Activated T-cell treated with anti-CD3 and anti-CD28 coated beads, Interleukin-2, amount 50 U/mL, for 4 hours (primary cell): ENCODE measurements at places on chromosomes 3 and 15. TPM values are rescaled to one million over a fixed set of nuclear protein-coding genes. Genes with fewer than 3 reads are reported as not detected.

- no peak for DNase-seq
Measured at GRCh38 chr3:73708956-73709355, 84.2 kb upstream of the PDZRN3 start.

GRCh38 chr15:98523912-98524662, 124.3 kb upstream of the IGF1R start:
- DNase-seq: no peak

IGDCC3 gene
- not detected for total RNA-seq

- no peak for DNase-seq
Measured at GRCh38 chr3:183958775-183959174, 58.9 kb downstream of the ABCC5 start.

- DNase-seq: no peak
Measured at GRCh38 chr15:76073554-76073953, 13.8 kb downstream of the TMEM266 start.

DNA sequence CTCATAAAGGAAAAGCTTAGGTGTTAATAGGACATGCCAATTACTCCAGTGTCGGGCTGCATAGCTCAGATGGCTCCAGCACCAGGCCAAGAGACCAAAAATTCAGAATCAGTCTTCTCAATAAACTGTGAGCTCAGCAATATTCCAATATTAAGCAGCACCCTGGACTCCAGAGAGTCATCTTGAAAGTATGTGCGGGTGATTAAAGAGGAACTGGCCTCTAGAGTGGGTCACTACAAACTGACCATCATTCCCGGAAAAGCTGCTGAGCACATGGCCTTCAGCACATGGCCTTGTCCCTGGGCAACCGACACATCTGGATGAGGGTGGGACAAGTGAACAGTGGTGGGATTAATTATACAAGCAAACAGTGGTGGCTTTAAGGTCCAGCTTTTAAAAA, 59.0 kb downstream of the MAGI1 start:
- DNase-seq: no peak

HACD3 gene
- total RNA-seq: 45.9 TPM

COPG1 gene
- 163 TPM for total RNA-seq

DNA sequence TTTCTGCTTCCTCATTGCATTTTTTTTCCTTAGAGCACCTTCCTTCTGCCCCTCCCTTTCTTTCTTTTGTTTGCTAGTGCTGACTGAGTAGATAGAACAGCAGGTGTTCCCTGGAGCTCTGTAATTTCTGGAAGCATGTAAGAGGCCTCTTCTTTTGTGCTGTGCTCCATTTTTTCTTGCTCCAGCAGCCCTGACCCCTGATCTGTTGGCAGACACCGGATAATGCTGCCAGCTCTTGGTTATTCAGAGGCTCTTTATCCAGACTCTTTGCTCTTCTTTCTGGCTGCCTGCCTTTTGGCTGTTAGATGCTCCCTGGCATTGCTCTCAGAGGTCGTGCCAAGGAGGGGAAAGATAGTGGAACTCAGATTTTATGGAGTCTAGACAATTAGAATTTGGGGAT, 104.4 kb upstream of the RBMS3 start:
- no peak for DNase-seq

- DNase-seq: no peak
Measured at GRCh38 chr3:130404401-130404800, 58.9 kb downstream of the COL6A5 start.

DNA sequence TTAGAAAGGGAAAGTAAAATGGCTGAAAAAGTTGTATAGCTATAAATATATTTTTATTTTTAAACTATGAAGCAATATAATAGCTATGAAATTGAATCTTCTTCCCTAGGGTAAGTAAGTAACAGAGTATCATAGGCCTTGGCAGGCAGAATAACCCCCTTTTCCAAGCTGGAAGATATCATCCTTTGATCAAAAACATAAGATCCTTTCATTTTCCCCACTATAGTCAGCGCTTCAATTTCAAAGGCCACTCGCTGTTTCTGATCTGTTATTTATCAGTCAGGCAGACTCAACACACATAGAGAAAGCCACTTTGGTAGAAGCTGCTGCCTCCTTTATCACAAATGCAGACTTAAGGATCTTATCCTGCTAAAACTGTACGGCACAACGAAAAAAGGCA, 74.0 kb upstream of the UBE2E2 start:
- DNase-seq: no peak

DAZL gene
- 0.08 TPM for total RNA-seq

RARRES1 gene
- not detected for total RNA-seq

- no peak for DNase-seq
Measured at GRCh38 chr3:171373711-171374110, 86.5 kb downstream of the TNIK start.

GRCh38 chr15:78448441-78449219, 10.6 kb downstream of the IREB2 start:
- DNase-seq: no peak

DNA sequence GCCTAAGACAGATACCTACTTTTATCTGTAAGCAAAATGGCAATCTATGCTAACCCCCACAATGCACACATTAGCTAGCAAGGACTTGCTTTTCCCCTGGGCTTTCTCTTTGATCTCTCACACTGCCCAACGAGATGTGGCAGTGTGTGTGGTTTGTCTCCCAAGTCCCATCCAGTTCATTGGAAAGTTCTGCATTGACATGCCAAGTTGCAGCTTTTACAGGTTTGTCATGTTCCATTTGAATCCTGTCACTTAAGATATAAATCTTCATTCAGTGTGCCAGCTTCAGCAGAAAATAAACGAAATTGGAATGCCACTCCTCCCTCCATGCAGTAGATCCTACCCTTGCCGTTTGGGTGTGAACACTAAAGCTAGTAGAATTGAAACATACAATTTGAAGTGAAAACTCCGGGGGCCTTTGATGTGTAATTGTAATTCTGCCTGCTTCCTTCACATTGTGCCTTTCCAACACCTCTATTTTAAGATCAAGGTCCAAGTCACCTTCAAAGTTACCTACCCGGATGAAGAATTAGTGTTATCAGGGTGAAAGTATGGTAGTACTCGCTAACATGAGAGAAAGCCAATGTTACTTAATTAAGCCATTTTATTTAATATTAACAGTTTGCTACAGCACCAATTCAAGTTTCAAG, 130.9 kb upstream of the BHLHE40 start:
- DNase-seq: no peak

- DNase-seq: no peak
Measured at GRCh38 chr3:160806094-160806493, 50.1 kb downstream of the PPM1L start.

GXYLT2 gene
- not detected for total RNA-seq

DNA sequence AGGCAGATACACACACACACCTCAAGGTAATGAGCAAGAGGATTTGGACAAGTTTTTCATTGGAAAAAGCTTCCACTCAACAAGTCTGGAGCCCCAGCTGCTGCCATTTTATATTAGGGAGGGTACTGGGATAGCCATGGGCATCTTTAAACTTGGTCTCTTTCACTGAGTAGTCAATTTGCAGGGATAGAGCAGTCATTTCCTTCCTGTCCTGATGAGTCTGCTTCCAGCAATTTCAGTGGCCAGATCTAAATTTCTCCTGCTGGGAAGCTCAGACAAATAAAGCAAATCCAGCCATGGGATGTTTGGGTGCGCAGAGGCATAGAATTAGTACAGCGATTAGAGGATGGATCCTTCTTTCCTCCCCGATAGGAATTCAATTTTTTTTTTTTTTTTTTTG, 874 bp upstream of the ERC2 start:
- DNase-seq: no peak

DNA sequence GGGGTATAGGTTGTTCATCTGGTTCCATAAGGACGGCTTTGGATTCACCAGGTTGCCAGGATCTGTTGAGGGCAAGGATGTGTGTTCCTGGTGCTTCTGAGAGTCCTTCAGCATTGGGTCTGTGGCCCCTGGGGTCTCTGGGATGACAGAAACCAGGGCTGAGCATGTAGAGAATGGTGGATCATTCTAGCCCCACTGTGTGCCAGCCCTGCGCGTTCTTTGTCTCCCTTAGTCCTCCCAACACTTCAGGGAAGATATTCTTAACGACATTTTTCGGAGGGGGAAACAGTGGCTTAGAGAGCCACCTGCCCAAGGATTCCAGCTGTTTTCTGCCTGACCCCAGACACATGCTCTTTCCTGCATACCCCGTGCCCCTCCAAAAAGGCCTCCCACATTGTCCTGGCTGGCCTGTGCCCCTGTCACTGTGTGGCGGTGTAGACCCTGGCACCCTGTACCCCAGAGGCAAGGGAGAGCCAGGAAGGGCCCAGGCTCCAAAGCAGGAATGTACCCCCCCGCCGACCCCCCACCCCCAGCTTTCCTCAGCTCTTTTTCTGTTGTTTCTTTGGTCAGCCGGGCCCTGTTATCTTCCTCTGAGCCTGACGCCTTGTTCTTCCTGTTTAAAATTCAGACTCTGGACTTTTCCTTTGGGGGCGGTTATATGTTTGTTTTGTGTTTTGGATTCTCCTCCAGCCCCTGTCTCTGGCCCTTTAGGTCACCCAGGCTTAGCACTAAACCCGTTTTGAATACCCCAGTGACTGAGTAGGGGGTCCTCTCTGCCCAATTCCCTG, 57.8 kb upstream of the SMAD6 start:
- no peak for DNase-seq

DNA sequence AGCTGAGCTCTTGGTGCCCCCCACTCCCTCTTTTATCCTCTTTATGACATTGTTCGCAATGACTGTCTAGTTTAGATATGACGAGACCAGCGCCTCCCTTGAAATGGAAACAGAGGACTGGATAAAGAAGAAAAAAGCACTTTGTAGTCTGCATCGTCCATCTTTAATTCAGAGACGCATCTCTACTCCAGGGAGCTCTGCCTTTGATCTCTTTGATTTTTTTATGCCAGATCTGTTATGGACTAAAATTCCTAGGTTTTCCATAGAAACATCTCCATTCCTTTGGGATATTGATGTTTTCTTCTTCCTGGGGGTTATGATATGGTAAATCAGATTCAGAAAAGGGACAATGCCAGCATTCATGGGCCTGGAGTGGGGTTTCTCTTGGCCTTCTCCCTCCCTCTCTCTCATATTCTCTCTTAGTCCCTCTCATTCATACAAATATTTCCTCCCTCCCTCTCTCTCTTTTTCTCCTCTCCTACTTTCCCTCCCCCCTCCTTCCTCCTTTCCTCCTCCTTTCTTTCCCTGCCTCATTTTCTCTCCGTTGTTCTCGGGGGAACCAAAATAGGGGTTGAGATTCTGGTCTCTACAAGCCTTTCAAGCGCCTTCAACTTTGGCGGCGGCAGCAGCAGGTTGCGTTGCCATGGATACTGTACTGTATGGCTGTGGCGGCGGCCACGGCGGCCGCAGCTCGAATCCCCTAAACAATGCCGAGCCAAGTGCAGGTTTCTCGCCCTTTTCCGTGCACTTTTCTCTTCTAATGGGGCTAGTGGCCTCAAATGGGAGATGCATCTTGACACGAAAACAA, 45.5 kb downstream of the ZIC4 start:
- DNase-seq: no peak

- DNase-seq: no peak
Measured at GRCh38 chr3:105800320-105800719, 68.5 kb downstream of the CBLB start.

- DNase-seq: no peak
Measured at GRCh38 chr3:57659806-57660439, 33.0 kb downstream of the DENND6A start.

NSMCE3 gene
- total RNA-seq: 9.7 TPM

HACD2 gene
- 20.6 TPM for total RNA-seq

GRCh38 chr15:52709187-52709981, 30.2 kb upstream of the ATOSA start:
- DNase-seq: no peak

GRCh38 chr3:57283334-57283733, 9.2 kb downstream of the ASB14 start:
- DNase-seq: no peak

GRCh38 chr3:171160325-171160724, 133.8 kb upstream of the SLC2A2 start:
- no peak for DNase-seq

GRCh38 chr3:152192936-152193672, 75.6 kb upstream of the MBNL1 start:
- DNase-seq: no peak

DNA sequence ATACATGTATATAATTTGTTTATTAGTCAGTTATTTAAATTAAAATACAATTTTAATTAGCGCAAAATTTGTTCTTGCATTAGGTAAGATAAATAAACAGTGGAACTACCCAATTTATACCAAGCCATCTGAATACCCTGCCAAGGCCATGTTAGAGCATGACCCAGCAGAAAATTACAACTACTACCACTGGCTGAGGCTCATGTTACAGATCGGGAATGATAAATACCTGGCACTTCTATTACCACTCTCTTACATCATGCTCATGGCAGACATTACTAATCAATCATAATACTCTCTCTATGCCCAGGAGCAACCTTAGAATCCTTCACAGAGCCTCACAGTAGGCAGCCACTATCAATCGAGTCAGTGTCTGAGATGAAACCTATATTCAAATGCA, 21.2 kb upstream of the LMOD3 start:
- DNase-seq: no peak

GRCh38 chr3:54146506-54147239, 24.3 kb downstream of the CACNA2D3 start:
- DNase-seq: no peak

MST1R gene
- 0.76 TPM for total RNA-seq

DNA sequence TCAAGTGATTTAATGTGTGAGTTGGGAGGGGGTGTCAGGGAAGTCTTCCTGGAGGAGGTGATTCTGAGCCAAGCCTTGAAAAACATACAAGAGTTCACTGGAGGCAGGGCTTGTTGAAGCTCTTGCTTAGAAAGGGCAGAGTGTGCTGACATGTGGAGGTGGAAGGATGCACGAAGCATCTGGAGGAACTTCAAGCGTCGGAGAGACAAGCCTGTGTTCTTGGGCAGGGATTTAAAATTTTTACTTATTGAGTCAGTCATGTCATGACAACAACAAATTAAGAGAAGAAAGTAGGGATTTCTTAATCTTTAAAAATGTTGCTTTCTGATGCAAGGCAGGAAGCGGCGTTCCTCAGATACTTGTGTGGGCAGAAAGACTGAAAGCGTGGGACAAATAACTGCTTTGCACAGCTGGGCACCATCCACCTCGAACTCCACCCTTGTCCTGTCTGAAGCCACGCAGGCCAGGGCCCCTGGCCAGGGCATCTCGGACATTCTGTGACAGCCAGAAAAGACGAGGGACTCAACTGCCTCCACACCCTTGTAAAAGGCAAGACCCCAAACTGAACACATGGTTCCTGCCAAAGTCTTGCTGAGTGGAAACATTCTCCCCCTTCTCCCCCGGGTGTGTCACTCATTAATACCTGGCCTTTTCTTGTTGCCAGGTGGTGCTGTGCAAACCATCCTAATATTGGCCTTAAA, 6.9 kb upstream of the IL16 start:
- DNase-seq: no peak

GOLGA8S gene
- not detected for total RNA-seq

- DNase-seq: no peak
Measured at GRCh38 chr3:67033079-67033478, 35.0 kb downstream of the KBTBD8 start.

GASK1A gene
- total RNA-seq: not detected

DNA sequence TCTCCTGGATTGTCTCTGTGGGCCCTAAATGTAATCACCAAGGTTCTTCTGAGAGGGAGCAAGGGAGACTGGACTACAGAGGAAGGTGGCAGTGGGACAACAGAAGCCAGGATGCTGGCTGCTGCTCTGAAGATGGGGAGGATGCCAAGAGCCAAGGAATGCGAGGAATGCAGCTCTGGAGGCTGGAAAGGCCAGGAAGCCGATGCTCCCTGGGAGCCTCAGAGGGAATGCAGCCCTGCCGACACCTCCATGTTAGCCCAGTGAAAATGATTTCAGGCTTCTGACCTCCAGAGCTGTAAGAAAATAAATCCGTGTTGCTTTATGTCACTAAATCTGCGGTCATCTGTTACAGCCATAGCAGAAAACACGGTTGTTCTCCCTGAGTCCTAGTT, 44.1 kb downstream of the UMPS start:
- DNase-seq: no peak

GRCh38 chr3:118128886-118129285, 905.8 kb downstream of the IGSF11 start:
- no peak for DNase-seq
